Astrocyte (in vitro differentiated cells and primary cell): ENCODE measurements at places on chromosomes 6 and 20. TPM values are rescaled to one million over a fixed set of nuclear protein-coding genes. Genes with fewer than 3 reads are reported as not detected.

ZNF451 gene
- 61.5 and 69.3 TPM in 2 replicates for total RNA-seq

DNA sequence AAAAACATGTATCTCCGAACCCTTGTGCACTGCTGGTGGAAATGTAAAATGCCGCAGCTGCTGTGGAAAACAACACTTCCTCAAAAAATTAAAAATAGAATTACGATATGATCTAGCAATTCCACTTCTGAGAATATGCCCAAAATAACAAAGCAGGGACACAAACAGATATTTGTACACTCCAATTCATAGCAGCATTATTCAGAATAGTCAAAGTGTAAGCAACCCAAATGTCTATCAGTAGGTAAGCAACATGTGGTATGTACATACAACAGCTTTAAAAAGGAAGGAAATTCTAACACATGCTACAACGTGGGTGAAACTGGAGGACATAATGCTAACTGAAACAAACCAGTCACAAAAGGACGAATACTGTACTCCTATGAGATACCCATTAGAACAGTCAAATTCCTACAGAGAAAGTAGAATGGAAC lies 5.7 kb upstream of the RAB5IF start:
- H3K27ac ChIP-seq, result no peak overlapping the region
- H3K4me1 ChIP-seq, result peaks cover 2% of the 10 kb centered on the region
- H3K27me3 ChIP-seq, result no peaks in the 10 kb centered on the region
- H3K36me3 ChIP-seq, result no peaks in the 10 kb centered on the region
- no peak for DNase-seq

GRCh38 chr6:25404693-25405169 lies 125.6 kb downstream of the CARMIL1 start:
- H3K27me3 ChIP-seq, result no peaks in the 10 kb centered on the region
- DNase-seq, result no peak
- H3K27ac ChIP-seq, result no peak overlapping the region
- H3K4me3 ChIP-seq, result no peak overlapping the region
- H3K36me3 ChIP-seq, result no peaks in the 10 kb centered on the region
- H3K4me1 ChIP-seq, result no peaks in the 10 kb centered on the region

OR12D3 gene
- total RNA-seq, result not detected in 2 replicates

DNA sequence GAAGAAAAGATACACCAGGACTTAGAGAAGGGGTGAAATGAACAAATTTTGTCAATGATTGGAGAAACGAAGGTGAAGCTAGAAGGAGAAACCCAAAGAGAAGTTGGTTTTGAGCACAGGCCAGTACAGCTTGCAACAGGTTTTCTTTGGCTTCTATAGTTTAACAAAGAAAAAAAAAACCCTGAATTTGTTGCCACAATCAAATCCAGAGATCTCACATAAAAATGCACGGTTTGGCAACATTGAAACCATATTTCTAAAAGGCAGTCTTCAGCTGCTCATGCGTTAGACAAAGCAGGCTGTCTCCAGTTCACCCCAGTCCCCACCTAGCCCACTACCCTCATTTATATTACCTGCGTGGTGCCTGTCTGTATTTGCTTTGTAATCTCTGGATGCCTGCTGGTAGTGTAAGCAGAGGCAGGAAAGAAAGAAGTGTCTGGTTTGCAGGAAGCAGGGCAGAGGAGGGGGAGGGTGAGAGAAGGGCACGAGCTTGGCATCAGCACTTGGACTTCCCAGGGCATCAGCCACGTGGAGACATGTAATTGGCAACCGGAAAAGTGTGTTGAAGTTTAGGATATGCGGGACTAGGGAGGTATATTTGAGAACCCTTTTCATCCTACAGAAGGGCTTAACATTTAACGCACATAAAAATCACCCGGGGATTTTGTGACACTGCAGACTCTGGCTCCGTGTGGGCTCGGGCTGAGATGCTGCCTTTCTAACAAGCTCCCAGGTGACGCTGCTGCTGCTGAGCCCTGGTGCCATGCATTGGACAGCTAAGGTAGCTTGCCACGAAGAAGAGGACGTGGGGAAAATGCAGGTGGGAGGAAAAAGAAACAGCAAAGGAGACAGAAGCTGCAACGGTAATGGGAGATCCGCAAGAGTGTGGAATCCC lies 14.4 kb downstream of the PFDN4 start:
- no peaks in the 10 kb centered on the region for H3K4me1 ChIP-seq
- DNase-seq, result no peak
- H3K27ac ChIP-seq, result no peak overlapping the region
- no peaks in the 10 kb centered on the region for H3K36me3 ChIP-seq

- no peak for DNase-seq
- H3K36me3 ChIP-seq, result no peaks in the 10 kb centered on the region
- no peaks in the 10 kb centered on the region for H3K4me1 ChIP-seq
Observed at GRCh38 chr6:167755461-167755860, 71.2 kb upstream of the AFDN start.

GRCh38 chr6:77143659-77144447 lies 319.4 kb downstream of the HTR1B start:
- no peak for DNase-seq
- no peaks in the 10 kb centered on the region for H3K36me3 ChIP-seq
- H3K4me1 ChIP-seq, result no peaks in the 10 kb centered on the region
- H3K27ac ChIP-seq, result no peak overlapping the region
- no peaks in the 10 kb centered on the region for H3K27me3 ChIP-seq
- no peak overlapping the region for H3K4me3 ChIP-seq

DNA sequence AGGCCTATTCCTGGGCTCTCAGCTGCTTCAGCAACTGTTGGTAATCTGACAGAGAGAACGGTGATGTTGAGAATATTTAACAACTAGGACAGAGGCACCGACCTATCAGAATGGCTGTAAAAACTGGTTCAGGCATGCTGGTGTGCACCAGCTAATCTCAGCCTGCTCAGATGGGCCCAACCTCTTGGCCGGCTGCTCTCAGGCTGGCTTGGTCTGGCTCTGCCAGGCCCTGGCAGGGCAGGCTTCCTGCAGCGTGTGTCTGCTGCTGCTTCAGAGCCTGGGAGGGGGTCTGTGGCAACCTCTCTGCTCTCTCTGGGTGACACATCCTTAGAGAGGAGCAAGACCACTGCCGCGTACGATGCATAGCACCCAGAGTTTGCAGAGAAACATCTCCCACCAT lies 4.8 kb downstream of the SLC2A12 start:
- no peaks in the 10 kb centered on the region for H3K36me3 ChIP-seq
- no peak overlapping the region for H3K27ac ChIP-seq
- no peak for DNase-seq
- H3K4me1 ChIP-seq, result peaks cover 4% of the 10 kb centered on the region
- no peaks in the 10 kb centered on the region for H3K27me3 ChIP-seq
- H3K4me3 ChIP-seq, result no peak overlapping the region

OVOL2 gene
- total RNA-seq, result 0.57 TPM in 1 of 2 replicates, not detected in the other

- H3K27ac ChIP-seq, result no peak overlapping the region
- no peak for DNase-seq
- H3K27me3 ChIP-seq, result no peaks in the 10 kb centered on the region
- H3K4me1 ChIP-seq, result no peaks in the 10 kb centered on the region
- no peak overlapping the region for H3K4me3 ChIP-seq
Observed at GRCh38 chr20:14691994-14692393, 354.6 kb upstream of the FLRT3 start.

- no peak for DNase-seq
- H3K4me1 ChIP-seq, result peaks cover 6% of the 10 kb centered on the region
- H3K4me3 ChIP-seq, result no peak overlapping the region
- H3K36me3 ChIP-seq, result no peaks in the 10 kb centered on the region
Observed at GRCh38 chr6:12363651-12364381, 73.7 kb downstream of the EDN1 start.

DNA sequence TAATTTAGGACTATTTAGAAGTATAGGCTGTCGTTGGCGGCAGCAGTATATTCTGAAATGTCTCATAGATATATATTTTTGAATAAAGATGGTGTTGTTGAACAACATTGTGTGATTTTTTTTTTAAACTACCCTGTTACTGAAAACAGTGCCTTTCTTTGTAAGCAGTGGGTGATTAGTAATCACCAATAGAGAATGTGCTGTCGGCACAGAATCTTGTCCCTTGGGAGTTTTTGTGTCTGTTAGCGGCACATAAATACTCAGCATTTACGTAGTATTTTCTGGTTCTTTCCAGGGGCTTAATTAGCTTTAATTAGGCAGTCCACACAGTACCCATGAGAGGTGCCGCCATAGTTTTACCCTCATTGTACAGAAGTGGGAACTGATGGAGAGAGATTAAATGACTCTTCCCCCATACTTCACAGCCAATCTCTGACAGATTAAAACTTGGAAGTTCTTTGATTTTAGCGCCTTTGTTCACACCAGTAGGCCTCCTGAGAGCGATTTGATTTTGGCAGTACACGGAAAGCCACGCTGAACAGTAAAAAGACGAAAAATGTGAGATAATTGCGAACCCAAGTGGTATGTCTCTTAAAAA lies 58.8 kb downstream of the RPRD1B start:
- DNase-seq, result no peak
- peaks cover 14% of the 10 kb centered on the region for H3K4me1 ChIP-seq
- H3K27me3 ChIP-seq, result no peaks in the 10 kb centered on the region
- no peak overlapping the region for H3K4me3 ChIP-seq
- no peak overlapping the region for H3K27ac ChIP-seq

NOL7 gene
- total RNA-seq, result 62.0 and 63.7 TPM in 2 replicates

- H3K4me1 ChIP-seq, result no peaks in the 10 kb centered on the region
- no peaks in the 10 kb centered on the region for H3K27me3 ChIP-seq
- H3K36me3 ChIP-seq, result no peaks in the 10 kb centered on the region
Observed at GRCh38 chr6:23269436-23269835, 700.1 kb downstream of the HDGFL1 start.

DNA sequence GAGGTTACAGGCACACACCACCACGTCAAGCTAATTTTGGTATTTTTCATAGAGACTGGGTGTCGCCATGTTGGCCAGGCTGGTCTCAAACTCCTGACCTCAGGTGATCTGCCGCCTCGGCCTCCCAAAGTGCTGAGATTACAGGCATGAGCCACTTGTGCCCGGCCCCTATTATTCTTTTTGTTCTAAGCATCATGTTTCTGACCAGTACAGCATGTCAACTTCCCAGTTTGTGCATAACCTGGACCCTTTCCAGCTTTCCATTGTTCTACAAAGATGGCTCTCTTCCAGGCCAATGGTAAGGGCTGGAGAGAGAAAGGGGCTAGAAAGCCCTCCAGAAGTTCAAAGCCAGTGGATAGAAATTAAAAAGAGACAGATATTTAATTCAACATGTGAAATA lies 91.3 kb upstream of the TNFAIP3 start:
- DNase-seq, result no peak
- H3K4me3 ChIP-seq, result no peak overlapping the region
- H3K4me1 ChIP-seq, result no peaks in the 10 kb centered on the region
- H3K27ac ChIP-seq, result no peak overlapping the region
- no peaks in the 10 kb centered on the region for H3K36me3 ChIP-seq
